Activated T-helper 1 cell treated with anti-CD3 and anti-CD28 coated beads, Interleukin-12 subunit alpha, Interleukin-12 subunit beta, Interleukin-2, Interleukin-4 antibody, amounts not matched to agents 30 ng/mL and 10 ng/mL and 1 ng/mL, durations not matched to agents 14 hours and 24 hours and 36 hours (primary cell): ENCODE measurements at places on chromosomes 3 and 15. TPM values are rescaled to one million over a fixed set of nuclear protein-coding genes. Genes with fewer than 3 reads are reported as not detected.
A peak's percentile ranks its signal among the peaks of the same experiment; 100 is the strongest.

CORO2B gene
- total RNA-seq: 0.10 TPM in 1 of 2 replicates, not detected in the other

- DNase-seq: no peak
Measured at GRCh38 chr15:70063261-70063925, 34.3 kb downstream of the TLE3 start.

- no peak for DNase-seq
Measured at GRCh38 chr3:127491909-127492308, 98.6 kb downstream of the TPRA1 start.

INAFM2 gene
- 19.2 and 25.1 TPM in 2 replicates for total RNA-seq

DNA sequence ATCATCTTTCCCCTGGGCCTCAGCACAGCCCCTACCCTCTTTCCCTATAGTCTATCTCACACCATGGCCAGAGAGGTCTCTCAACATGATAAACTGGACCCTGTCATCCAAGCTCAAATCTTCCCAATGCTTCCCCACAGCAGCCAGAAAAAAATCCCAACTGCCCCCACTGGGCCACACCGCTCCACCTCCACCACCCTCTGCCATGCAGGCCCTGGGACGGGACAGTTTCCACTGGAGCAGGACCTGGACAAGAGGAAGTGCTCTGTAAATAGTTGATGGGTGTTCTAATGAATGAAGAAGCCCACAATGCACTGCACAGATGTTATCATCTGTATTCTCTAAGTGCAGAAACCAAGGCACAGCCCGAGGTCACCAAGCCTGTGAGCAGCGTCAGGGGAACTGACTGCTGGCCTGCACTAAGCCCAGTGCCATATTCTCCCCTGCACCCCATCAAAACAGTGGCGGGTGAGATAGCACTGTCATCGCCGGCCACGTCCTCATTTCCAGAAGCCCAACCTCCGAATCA, 161.1 kb downstream of the NUP210 start:
- DNase-seq: no peak

- no peak for DNase-seq
Measured at GRCh38 chr3:157351981-157352380, 84.7 kb upstream of the PTX3 start.

DNA sequence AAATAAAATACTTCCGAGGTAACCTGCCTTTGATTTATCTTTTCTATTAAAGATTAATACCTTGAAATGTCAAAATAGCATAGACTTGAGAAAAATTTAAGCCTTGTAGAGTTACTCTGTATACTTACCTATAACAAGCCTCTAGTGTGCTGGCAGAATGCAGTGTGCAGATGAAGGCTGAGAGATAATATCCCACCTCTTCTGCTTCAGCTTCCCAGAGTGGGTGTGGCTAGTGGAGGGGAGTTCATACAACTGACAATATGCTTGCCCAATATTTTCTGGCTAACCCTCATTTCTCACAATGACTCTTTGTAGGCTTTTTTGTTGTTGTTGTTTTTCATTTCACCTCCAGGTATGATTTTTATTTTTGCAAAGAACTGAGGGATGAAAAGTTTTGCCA, 15.7 kb upstream of the ZBTB20 start:
- no peak for DNase-seq

- DNase-seq: peak; percentile 13
Measured at GRCh38 chr3:194255252-194256039, 95.7 kb downstream of the CPN2 start.

GP9 gene
- total RNA-seq: not detected in 2 replicates

DNA sequence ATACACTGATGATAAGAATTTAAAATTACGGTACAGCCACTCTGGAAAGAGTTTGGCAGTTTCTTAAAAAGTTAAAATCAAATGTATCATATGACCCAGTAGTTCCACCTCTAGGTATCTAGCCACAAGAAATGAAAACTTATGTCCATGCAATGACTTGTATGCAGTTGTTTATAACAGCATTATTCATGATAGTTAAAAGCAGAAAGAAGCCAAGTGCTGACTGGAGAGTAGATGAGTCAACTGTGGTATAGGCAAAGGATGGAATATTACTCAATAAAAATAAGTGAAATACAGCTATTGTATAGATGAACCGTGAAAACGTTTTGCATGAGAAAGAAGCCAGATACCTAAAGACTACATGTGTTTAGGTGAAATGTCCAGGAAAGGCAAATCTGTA, 14.8 kb downstream of the GPR87 start:
- DNase-seq: no peak

CD200 gene
- 141 TPM in 2 replicates for total RNA-seq

ARL13B gene
- 14.7 and 15.9 TPM in 2 replicates for total RNA-seq

DNA sequence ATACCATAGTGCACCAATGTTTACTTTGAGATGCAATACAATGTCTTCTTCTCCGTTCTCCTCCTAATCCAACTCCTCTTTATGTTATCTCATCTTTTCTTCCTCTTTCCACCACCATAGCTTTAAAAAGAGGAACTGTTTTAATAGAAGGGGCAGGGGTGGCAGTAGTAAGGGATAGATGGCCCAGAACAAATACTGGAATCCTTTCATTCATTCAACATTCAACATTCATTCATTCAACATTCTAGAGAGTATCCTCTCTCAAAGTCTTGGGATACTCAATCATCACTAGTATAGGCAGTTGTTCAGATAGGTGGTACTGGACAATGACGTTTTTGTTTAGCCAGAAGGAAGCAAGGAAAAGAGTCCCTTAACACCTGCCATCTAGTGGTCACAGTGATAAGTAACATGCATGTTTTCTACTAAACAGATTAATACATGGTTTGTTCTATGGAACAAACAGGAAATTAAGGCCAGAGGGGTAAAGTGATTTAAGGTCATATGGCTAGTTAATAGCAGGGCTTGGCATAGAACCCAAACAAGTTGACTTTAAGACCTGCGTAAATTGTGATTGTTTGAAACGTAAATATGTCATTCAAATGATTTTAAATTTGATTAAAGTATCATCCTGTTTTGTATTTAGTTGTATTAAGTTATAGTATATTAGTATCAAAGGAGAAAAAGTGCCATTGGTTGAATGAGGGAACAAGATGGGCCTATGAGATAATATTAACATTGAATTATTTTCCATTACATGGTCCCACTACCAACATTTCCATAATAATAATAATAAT, 26.9 kb upstream of the EHHADH start:
- DNase-seq: no peak

- no peak for DNase-seq
Measured at GRCh38 chr15:60345598-60345997, 52.2 kb downstream of the ANXA2 start.
